MCF 10A (cell line): ENCODE measurements at places on chromosomes 6 and 20.

DNA sequence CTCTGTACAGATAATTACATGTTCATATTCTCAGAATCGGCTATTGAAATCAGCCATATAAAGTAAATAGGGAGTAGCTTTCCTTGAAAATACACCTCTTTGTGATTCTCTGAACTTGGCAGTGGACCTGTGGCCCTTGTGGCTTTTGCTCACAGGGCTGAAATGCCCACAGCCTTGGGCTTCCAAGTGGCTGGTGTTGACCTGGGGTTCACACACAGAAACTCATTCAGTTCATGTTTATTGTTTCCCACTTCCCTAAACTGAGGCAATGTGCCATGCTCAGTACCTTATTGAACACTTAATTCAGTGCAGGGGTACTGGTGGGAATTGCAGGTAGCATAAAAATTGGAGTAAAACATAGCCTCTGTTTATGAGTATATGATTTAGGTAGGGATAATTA is 19.1 kb upstream of the TULP4 start:
- no peak for DNase-seq

DNA sequence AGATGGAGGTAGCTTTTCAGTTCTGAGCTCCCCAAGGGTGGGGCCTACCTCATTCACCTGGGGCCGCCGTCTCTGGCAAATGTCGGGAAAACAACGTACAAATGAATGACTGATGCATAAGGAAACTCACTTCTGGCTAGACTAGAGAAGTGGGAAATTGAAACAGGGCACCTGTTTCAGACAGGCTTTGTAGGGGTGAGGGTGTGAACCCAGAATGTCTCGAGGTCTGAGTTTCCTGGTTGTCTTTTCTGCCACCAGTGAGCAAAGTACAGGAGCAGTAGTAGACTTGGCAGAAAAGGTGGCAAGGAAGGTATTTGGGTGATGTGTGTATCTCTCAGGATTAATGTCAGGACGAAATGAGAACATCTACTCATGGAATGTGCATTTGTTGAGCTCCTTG is 308.5 kb downstream of the CLIC5 start:
- DNase-seq = no peak

DNA sequence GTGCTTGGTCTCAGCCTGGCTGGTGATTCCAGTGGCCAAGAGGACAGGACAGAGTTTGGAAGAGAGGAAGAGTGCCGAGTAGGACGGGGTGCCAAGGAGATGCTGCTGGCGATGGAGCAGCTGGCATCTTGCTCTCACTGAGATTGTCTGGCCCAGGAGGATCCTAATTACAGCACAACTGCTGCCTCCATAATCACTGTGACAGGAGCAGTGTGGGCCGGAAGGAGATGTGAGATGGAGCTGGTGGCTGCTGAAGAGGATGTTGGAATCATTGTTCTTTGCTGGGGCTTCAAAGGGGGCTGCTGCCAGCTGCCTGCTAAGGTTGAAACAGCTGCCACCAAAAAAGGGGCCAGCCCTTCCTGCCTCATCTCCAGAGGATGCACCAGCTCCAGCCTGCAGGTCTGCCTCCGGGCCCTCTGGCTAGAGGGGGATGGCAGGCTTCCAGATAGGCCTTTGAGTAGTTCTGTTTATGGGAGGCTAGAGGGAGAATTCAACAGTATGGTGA is 214.4 kb downstream of the RNF144B start:
- DNase-seq = no peak

GRCh38 chr6:166928644-166929541 is 27.5 kb downstream of the RNASET2 start:
- no peak for DNase-seq

- DNase-seq = peak; percentile 69
Measured at GRCh38 chr6:116287689-116288282, 8.1 kb upstream of the TSPYL1 start.

GRCh38 chr6:40654828-40655227 is 67.7 kb upstream of the LRFN2 start:
- DNase-seq = no peak

GRCh38 chr20:58826271-58826670 is 24.4 kb downstream of the GNAS-AS1 start:
- no peak for DNase-seq

- DNase-seq = no peak
Measured at GRCh38 chr6:70651326-70651905, 16.3 kb upstream of the SMAP1 start.

GRCh38 chr20:1186367-1186991 is 1.7 kb upstream of the TMEM74B start:
- no peak for DNase-seq

- no peak for DNase-seq
Measured at GRCh38 chr6:40075056-40075590, 140.9 kb upstream of the MOCS1 start.

- no peak for DNase-seq
Measured at GRCh38 chr6:4522453-4522852, 253.8 kb upstream of the CDYL start.

DNA sequence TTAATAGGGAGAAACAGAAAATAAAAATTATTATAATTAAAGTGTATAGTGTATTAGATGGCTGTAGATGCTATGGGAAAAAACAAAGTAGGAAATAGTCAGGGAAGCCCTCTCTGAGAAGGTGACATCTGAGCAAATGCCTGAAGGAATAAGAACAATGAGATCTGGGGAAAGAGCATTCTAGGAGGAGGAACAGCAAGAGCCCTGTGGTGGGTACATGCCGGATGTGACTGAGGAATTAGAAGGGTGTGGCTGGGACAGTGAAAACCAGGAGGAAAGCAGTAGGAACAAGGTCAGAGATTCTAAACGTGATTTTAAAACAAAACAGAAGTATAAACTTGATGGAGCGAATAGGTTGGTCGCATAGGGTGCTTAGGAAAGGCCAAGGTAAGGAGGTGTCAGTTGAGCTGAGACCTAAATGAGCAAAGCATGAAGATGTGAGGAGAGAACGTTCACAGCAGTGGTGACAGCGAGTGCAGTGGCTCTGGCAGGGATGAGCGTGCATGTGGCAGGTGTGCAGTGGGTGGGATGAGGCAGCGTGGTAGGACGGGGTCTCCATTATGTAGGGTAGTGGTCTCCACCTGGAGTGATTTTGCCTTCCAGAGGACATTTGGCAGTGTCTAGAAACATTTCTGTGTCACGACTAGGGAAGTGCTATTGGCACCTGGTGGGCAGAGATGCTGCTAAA is 97.1 kb upstream of the MRPS10 start:
- DNase-seq = peak; percentile 49

DNA sequence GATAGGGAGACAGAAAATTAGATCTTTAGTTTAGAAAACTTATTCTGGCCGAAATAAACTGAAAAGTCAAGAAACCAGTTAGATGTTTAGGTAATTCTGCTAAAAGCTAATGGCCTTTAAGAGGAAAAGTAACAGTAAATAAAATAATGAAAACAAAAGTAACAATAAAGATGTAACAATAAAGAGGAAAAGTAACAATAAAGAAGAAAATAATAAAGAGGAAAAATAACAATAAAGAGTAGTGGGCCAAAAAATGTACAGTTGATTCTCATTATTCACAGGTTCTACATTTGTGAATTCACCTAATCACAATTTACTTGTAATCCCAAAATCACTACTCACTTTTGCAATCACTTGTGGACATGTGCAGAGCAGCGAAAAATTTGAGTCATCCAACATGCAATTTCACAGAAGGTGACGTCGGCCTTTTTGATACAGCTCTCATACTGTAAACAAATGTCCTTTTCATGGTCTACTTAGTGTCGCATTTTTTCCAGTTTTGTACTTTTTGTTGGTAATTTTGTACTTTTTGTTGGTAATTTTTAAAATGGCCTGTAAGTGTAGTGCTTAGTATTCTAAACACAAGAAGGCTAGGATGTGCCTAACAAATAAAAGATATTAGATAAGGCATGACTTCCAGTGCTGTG is 24.0 kb downstream of the HBS1L start:
- DNase-seq = peak; percentile 63

- no peak for DNase-seq
Measured at GRCh38 chr20:576156-576555, 32.6 kb upstream of the CSNK2A1 start.

- no peak for DNase-seq
Measured at GRCh38 chr6:97591955-97592354, 308.9 kb upstream of the MMS22L start.

- no peak for DNase-seq
Measured at GRCh38 chr6:41872147-41872546, 23.0 kb downstream of the USP49 start.

DNA sequence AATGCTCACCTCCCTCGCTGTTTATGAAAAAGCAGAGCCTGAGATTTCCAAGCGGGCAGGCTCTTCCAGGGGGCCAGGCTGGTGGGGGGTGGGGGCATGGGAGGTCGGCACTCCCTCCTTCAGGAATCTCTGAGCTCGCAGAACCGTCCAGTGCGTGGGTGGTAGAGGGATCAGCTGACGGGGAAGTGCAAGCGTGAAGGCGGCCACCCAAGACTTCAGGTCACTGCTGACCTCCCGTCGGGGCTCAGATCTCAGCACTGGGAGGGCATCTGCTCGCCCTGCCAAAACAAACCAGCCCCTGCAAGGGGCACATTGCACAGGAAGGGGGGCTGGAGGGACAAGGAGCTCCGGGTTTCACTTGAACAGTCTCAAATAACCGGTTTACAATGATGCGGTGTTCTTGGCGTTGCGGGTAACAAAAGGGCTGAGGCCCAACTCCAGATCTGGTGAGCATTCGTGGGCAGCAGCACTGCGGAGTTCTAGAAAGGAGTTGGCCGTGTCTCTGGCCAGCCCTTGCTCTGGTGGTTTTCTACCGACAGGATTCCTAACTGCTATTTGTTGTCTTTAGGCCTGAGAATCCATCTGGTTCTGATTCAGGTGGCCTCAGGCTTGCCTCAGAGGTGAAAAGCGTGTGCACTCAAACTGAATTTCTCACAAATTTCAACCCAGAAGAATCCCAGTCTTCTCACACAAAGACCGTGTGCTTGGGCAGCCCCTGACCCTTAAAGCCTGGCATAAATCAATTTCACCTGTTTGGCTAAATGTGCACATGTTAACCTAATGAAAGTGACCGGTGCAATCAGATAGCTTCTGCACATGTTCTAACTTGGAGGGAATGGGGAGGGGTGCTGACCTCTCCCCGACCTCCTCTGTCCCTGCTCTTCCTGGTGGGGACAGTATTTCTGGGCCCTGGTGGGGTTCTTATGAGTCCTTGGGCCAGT is 191.6 kb downstream of the MYLK4 start:
- DNase-seq = no peak

- DNase-seq = no peak
Measured at GRCh38 chr6:74879976-74880375, 325.9 kb downstream of the COL12A1 start.

GRCh38 chr6:136244061-136244616 is 6.0 kb downstream of the MTFR2 start:
- DNase-seq = no peak

GRCh38 chr6:43976706-43977403 is 150.4 kb downstream of the MRPL14 start:
- no peak for DNase-seq

GRCh38 chr6:36455486-36456027 is 12.8 kb downstream of the KCTD20 start:
- no peak for DNase-seq

- no peak for DNase-seq
Measured at GRCh38 chr20:40641809-40642208, 47.2 kb downstream of the MAFB start.
